ENCODE measurements at places on chromosomes 3 and 15.

- no peak for DNase-seq
Observed at GRCh38 chr15:56724232-56724631, 9.1 kb downstream of the ZNF280D start.

DNA sequence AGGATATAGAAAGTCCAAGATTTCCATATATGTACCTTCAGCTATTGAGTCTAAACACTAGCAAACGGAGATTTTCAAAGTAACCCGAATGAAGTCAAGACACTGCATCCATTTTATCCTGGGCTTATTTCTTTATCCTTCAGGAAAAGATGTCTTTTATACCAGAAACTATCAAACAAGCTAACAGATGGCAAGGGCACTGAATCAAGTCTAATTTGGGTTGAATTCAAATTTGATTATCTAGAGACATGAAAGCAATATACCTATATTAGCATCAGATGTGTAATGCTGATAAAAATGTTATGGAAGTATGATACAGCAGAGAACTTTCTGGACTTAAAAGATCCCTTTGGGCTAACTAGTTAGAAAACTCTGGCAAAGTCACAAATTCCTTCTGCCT is 138.3 kb upstream of the TSPAN3 start:
- no peak for DNase-seq

DNA sequence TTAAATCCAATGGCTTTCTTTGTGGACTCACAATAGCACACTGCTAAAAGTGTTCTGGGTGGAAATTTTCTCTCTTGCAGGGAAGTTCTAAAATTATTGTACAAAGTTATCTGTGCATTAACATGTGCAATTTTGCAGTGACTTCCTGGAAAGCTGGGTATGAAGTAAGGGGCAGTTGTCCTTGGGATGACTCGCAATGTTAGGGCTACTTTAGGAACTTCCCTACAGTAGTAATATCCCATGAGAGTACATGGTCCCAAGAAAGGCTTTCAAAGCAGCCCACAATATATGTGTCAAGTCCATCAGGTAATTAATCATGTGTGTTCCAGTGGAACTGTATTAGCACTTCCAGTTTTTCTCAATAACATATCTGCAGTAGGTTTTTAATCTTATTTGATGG is 201.0 kb upstream of the UBE2E2 start:
- DNase-seq: no peak

- no peak for DNase-seq
Observed at GRCh38 chr15:48475600-48476395, 144.6 kb downstream of the DUT start.

GRCh38 chr15:61159901-61160300 is 69.2 kb downstream of the RORA start:
- no peak for DNase-seq

DNA sequence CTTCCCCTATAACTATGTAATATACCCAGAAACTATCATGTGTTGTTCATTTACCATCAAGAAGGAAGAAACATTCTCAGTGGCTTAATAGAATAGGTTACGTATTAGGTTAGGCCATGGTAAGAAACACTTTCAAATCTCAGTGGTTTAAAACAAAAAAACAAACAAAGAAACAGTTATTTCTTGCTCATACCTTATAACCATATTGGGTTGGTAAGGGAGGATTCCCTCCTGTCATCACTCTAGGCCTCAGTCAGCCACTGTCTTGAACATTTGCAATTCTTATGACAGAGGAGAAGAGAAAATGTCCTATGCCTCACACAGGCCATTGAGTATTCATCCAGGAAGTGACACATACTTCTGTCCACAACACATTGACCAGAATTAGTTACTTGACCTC is 727.7 kb upstream of the NECTIN3 start:
- no peak for DNase-seq
